ENCODE measurements at places on chromosomes 1 and 21.

GRCh38 chr21:15221799-15222386 is 157.1 kb upstream of the NRIP1 start:
- no peak for DNase-seq

- no peak for DNase-seq
Observed at GRCh38 chr1:180947901-180948640, 35.4 kb downstream of the KIAA1614 start.

DNA sequence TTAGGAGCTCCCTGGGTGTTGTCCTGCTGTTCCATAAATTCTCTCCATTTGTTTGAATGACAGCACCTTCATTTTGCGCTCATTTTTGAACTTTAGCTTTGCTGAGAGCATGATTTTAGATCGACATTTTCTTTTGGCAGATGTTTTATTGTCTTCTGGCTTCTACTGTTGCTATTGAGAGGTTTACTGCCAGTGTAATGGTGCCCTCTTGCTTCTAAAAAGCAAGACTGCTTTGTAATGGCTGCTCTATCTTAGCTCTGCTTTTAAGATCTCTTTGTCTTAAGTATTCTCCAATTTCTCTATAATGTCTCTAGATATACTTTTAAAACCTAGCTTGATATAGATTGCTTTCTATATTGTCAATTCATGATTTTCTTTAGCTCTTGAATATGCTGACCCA is 27.8 kb downstream of the THEM4 start:
- DNase-seq, result no peak

DNA sequence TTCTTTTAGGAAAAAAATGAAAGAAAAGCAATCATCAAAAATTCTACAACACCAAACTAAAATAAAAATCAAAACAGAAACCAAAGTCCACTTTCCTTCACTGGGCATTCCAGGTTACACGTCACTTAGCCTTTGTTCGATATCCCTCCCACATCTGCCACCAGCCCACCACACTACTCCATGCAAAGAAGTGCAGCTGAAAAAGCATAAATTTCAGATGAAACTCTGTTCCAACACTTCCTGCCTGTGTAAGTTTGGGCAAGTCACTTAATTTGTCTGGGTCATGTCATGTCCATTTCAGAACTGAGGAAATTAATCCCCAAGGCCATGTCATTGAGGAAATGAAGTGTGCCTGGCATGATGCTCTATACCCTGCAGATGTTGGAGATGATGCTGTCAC is 354.3 kb upstream of the USP24 start:
- DNase-seq, result no peak

DNA sequence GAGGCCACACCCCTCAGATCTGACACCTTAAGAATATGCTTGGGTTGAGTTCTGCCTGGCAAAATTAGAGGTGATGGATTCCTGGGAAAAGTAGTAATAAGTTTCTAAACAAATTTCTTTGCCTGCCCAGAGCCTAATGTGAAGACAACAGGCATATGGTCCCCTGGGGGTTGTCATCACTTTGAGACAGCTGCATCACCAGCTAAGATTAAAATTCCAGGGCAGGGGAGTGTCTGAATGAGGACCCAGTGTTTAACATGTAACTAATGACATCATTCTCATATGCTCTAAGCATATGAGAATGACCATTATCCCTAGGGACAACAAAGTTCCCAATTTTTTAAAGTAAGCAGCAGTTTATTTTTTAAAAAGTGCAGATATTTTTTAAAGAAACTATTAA is 432.2 kb downstream of the PCP4 start:
- no peak for DNase-seq

- no peak for DNase-seq
Observed at GRCh38 chr1:211082824-211083223, 51.1 kb downstream of the KCNH1 start.

DNA sequence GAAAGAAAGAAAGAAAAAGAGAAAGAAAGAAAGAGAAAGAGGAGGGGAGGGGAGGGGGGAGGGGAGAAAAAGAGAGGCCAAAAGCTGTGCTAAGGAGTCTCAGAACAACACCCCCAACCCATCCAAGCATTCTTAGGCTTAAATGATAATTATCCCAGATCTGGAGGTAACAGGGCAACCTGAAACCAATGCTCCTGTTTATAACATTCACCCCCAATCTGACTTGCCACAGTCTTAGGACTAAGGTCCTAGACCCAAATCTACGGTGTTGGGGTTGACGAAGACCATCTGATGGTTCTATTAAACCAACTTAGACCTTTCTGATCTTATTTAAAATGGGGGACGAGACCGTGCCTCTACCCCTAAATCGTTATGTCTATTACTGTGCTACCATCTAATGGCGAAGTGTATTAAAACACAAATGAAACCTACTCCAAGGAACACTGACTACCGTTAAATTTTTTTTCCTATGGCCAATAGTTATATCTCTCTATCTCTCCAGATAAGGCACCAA is 119.3 kb upstream of the CDC42BPA start:
- peak; percentile 7 for DNase-seq

- DNase-seq, result no peak
Observed at GRCh38 chr1:5464366-5464765, 527.9 kb downstream of the NPHP4 start.

DNA sequence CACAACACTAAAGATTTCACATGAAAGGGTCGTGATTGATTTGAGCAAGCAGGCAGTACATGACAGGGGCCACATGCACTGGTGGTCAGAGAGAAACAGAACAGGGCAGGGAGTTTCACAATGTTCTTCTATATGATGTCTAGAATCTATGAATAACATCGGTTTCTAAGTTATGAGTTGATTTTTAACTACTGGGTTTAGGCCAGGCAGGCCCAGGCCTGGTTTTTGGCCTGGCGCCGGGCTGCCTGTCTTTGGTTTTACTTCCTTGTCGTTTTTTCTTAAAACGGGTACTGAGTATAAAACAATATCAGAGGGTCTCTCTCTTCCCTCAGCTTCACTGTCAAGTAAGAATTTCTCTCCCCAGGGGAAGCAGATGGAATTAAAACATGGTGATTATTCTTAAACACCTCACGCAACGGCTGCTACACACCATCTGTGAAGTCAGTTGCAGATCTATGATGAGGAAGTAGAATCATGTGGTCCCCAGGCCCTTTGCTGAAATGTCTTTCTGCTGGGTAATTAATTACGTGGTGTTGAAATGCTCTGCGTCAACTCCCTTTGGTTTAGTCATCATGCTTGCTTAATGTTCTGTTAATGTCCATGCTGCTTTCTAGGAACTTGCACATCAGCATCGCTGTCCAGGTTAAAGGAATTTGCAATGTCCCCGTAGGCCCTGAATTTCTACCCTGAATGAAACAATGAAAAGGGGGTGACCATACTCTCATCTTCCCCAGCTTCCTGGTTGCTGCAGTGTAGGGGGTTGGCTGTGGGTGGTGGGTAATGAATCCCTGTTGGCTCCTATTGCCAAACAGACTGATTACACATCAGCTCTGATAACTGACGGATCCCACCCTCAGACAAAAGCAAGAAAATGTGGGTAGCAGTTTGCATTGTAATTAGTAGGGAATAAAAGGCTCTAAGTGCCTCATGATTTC is 70.3 kb downstream of the SERINC2 start:
- peak; percentile 19 for DNase-seq

DNA sequence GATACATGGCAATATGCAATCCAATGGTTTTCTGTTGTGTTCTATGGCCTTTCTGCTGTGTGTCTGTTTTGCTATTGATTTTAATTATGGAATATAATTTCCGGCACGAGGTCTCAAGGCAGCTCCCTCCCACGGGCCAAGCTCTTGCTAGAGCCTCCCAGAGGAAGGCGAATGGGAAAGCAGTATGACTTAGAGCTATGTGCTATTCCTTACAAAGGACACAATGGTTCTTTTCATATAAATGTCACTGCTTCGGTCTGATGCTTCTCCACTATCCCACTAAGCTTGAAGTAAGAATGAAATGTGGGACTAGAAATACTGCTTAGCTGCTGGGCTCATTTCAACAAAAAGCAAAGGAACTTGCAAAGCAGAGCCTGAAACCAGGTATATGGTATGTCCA is 322.2 kb upstream of the BEND5 start:
- no peak for DNase-seq

DNA sequence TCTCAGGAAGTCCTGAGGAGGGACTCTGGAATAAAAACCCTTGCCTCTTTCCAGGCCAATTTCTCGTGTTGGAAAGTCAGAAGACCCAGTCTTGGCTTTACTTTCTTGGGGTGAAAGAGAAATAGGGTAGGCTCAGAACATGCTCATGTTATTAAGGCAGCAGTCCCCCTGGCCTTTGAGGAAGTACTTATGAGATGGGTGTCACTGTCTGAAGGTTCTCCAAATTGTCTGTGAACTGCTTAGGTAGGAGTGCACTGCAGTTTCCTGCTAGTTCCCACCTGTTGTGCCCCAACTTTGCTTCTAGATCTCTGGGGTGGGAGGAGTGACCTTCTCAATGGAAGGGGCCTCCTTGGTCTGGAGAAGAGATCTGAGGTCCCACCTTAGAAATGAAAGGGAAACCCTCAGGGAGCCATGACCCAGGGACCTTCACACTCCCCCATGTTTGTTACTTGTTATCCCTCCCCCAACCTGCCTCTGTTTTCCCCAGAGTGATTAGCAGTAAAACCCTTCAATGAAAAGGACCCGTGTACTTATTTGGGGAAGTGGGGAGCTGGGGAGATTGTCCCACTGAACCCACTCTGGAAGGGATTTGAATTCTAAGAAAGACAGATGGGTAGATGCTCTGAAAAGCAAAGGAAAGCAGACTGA is 5.7 kb downstream of the ZNF691 start:
- DNase-seq, result no peak

- no peak for DNase-seq
Observed at GRCh38 chr1:203299169-203299568, 6.2 kb upstream of the BTG2 start.

DNA sequence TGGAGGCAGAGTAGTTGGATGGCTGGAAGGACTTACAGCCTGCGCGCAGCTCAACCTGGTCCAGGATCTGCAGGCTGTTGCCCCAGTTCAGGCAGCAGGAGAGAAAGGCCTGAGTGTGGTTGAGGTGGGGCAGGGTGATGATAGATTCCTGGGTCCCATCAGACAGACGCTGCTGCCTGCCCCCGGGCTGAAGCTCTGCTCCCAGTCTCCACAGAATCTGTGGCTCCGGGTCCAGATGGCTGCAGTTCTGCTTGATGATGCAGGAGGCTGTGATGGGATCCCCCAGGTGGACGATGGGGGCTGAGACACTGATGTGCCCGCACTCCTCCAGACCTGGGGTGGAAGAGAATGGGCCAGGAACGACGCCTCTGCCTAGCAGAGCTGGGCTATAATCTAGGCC is 7.4 kb downstream of the CSF3R start:
- no peak for DNase-seq

DNA sequence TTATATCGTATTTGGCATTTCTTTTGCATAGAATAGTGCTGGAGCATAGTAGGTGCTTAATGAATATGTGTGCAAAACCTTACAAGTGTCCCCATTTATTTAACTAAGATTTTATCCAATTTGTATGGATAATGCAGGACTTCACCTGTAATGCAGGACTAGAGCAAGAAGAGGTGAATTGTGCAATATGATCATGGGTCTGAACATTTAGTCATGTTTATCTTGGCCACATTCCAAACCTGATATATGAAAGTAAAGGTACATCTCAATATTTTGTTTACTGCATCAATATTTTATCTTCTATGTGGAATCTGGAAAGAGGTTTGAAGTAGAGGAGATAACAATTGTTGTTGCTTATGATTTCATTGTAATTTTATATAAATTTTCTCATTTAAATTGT is 1626.7 kb upstream of the B3GALT2 start:
- no peak for DNase-seq

DNA sequence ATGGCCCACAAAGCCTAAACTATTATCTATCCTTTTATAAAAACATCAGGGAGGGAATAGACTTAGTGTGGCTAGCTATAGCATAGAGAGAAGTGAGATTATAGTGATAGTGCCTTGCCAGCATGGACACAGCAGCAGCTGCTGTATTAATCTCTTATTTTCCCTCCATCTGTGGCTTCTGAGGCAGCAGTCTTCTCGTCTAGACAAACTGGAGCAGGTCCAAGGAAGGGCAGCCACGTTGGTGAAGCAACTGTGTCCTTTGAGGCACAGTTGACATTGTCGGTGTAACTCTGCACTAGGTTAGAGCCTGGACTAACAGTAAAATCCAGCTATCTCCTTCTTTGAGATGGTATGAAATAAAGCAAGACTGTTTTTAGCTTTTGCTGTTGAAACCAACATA is 131.3 kb downstream of the CACHD1 start:
- DNase-seq, result no peak

- no peak for DNase-seq
Observed at GRCh38 chr1:78601068-78601467, 19.2 kb upstream of the IFI44L start.

DNA sequence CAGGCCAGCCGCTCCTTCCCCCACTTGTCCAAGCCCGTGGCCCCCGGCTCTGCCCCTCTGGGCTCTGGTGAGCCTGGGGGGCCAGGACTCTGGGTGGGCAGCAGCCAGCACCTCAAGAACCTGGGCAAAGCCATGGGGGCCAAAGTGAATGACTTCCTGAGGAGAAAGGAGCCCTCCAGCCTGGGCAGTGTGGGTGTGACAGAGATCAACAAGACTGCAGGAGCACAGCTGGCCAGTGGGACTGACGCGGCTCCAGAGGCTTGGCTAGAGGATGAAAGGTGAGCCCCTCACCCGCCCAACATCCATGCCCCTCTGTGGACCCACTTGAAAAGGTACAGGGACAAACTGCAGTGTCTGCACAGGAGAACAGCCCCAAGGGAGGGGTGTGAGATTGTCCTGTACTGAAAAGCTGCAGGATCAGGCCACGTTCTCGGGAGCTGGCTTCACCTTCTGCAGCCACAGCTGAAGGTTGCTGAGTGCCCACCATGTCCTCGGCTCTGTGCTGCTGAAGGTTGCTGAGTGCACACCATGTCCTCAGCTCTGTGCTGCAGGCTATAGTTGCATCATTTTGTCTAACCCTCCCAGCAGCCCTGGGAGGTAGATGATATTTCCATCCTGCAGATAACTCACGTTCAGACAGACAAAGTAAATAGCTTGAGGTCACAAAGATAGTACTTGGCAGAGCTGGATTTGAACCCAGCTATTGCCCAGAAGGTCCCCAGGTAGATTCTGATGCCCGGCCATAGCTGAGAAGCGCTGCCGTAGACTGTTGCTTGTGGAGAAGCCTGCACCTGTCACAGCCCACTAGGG is 618 bp downstream of the C1orf226 start:
- DNase-seq, result no peak

DNA sequence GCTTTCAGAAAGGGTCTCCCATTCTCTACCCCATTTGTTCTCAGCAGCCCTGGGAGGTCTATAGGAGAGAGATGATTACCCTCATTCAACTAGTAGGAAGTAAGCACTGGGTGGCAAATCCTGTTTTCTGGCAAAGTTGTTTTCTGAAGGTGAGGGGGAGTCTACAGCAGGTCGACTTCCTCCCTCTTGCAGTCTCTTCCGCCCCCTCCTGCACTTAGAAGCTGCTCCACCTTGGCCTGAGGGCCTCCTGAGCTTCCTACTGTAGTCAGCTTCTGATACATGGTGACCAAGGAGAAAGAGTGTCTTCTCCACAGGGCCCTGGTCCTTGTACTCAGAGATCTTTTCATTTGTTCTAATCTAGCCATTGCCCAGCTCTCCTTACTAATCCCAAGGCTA is 93.1 kb downstream of the RGL1 start:
- no peak for DNase-seq
